CD4-positive, alpha-beta T cell (primary cell): ENCODE measurements at places on chromosomes 13 and 19. TPM values are rescaled to one million over a fixed set of nuclear protein-coding genes. Genes with fewer than 3 reads are reported as not detected.

Gene ATP4A
- not detected for total RNA-seq

Gene RDH8
- not detected for total RNA-seq

Gene ZNF574
- total RNA-seq = 21.5 TPM

DNA sequence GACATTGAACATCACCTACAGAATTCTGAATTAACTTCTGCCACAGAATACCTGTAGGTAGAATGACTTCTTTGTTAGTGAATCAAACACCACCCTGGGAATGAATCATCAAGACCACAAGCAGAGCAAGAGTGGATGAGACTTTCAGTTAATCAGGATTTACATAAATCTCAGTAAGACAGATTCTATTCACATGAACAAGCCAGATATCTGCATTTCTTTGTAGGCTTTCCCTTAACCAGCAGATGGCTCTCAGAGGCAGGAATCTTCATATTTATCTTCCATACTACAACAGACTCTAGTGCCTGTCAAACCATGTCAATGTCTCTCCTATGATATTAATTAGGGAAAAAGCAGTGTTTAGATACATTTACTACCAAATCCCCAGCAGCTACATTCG is 412.1 kb downstream of the KLF12 start:
- DNase-seq = no peak
- H3K4me1 ChIP-seq = peaks cover 15% of the 10 kb centered on the region
- H3K36me3 ChIP-seq = peaks cover 4% of the 10 kb centered on the region
- H3K4me3 ChIP-seq = no peak overlapping the region
- no peaks in the 10 kb centered on the region for H3K27me3 ChIP-seq

GRCh38 chr13:73661687-73662425 is 472.3 kb downstream of the KLF12 start:
- peak; percentile 11 for DNase-seq
- H3K4me3 ChIP-seq = no peak overlapping the region
- no peaks in the 10 kb centered on the region for H3K36me3 ChIP-seq

DNA sequence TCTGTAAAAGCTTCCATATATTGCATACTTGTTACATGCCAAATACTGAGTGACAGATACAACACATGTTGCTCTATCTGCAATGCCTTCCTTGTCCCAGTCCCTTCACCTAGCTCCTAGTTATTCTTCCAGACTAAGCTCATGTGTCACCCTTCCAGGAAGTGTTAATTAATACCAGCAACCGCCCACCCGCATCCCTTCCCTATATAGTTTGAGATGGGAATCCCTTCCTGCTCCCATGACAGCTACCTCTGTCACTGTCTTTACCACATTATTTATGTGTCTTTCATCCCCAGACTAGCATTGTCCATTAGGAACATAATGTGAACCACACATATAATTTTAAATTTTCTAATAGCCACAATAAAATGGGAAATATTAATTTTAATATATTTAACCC is 49.5 kb upstream of the FRY start:
- no peak for DNase-seq
- H3K4me3 ChIP-seq = no peak overlapping the region
- H3K36me3 ChIP-seq = no peaks in the 10 kb centered on the region

DNA sequence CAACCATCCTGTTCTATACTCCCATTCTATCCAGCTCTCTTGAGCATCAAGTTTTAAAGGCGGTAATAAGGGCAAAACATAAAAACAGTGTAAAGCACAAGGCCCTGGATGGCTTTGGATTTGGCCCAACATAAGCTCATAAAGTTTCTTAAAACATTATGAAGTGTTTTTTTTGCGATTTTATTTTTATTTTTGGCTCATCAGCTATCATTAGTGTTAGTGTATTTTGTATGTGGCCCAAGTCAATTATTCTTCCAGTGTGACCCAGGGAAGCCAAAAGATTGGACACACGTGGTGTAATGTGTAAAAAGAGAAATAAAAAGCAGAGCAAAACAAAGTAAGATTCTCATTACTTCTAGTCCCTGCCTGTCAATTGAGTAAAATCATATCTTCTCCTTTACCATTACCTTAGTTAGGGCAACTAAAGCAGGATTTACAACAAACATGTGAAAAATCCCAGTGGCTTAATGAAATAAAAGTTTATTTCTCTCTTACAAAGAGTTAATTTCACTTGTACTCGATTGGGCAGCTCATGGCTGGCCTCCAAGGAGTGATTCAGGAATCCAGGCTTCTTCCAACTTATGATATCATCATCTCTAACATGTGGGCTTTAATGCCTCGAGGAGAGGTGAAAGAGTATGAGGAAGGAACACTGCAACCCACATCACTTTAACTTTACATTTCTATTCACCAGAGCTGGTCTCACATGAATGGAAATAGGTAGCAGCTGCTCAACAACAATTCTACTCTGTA is 725.2 kb upstream of the SLITRK1 start:
- no peak overlapping the region for H3K4me3 ChIP-seq
- no peak overlapping the region for H3K27ac ChIP-seq
- H3K27me3 ChIP-seq = no peaks in the 10 kb centered on the region
- DNase-seq = no peak
- H3K36me3 ChIP-seq = no peaks in the 10 kb centered on the region
- no peaks in the 10 kb centered on the region for H3K4me1 ChIP-seq
